Activated B cell treated with CpG ODN at 0.5 μM for 24 hours (primary cell): ENCODE measurements at places on chromosomes 4 and X. TPM values are rescaled to one million over a fixed set of nuclear protein-coding genes. Genes with fewer than 3 reads are reported as not detected.

Gene EFHC2
- total RNA-seq, result not detected in 2 replicates

Gene PAGE4
- not detected in 2 replicates for total RNA-seq

Gene GPM6B
- total RNA-seq, result not detected in 2 replicates

DNA sequence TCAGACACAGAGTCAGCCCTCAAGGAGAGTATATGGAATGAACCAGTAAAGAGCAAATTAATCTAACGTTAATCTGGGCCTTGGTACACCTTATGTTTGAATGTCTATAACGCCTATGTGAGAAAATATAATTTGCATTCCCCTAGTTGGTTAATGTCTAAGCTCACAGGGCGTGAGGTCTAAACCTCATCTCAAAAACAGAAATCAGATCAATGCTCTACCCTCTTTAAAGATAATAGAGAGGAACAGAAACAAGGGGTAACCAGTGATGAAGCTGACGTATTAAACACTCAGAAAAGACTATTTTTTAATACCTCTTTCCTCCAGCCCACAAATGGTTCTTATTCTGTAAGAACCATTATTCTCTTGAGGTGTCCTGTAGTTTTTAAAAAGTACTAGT lies 369.2 kb upstream of the NOCT start:
- DNase-seq, result no peak

DNA sequence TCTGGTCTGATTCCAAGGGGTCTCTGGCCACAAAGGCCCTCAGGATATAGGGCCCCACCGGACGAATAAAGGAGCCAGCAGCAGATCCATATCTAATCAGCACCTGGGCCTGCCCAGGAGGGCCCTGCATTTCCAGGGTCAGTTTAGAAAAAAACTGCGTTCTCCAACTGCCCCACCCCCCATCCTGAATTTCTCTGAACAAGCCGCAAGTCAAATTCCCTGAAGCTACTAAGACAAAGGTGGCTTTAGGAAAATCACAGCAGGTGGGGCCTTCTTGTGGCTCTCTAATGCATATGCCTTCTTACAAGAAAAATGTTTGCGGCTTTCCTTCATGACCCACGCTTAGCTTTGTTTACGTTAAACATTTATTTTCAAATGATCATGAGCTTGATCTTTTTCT lies 76.6 kb downstream of the MBNL3 start:
- DNase-seq, result no peak

DNA sequence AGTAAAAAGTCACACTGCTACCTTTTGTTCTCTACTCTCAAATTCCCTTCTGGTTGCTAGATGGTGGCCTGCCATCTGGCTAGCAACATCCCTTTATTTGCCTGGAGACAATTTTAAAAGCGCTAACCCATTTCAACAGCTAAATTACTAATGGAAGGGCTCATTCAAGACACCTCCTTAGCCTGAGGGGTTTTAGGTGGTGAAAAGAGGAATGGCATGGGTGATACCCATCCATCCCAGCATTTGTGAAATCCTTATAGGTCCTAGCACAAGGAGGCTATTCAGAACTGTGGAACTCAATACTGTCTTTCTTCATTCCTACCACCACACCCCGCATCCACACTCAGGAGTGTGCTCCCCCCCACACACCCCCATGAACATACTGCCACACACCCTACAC lies 33.5 kb downstream of the ARHGEF9 start:
- no peak for DNase-seq

DNA sequence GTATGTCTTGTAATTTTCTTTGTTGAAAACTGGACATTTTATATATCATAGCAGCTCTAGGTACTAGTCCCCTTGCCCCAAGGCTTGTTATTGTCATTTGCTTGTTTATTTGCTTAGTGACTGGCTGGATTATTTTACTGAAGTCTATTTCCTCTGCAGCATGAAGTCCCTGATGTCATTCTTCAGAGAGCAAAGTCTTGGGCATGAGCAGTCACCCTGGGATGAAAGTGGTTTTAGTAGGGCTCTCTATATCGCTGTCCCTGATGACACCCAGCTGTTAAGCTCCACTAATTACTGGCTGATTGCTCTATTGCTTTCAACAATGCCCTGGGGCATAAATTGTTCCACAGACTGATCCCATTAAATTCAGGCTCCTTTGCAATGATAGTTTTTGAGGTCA lies 113.5 kb upstream of the USP9X start:
- no peak for DNase-seq

DNA sequence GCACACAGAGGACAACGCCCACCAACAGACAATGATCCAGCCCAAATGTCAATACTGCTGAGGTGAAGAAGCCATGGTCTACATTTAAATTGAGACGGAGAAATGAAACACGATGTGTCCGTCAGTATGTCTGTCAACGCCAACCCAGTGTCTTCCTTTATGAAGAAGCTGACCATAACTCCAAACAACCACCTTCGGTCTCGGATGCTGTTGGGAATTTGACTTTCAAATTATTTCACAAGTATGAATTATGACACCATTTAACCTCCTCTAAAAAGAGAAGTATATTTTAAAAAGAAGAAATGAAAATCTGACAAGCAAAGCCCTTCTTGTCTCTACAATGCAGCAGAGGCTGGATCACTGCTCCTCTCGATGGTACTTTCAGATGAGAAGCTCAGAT lies 123.7 kb upstream of the MAP3K15 start:
- DNase-seq, result no peak

DNA sequence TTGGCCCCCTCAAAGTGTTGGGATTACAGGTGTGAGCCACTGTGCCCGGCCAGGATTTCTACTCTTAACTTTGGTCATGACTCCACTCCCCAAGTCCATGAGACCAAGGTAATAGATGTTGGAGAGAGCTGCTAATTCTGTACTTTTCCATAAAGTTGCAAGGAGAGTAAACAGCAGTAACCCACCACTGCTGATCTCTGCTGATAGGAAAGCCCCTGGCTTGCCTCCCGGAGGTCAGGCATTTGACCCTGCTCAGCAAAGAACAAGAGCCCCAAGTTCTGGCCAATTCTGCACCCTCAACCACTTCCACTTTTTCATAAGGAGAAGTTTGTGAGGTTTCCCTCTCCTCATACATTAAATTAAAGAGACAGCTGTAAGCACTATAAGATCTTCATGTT lies 143.0 kb downstream of the RASL11B start:
- no peak for DNase-seq

DNA sequence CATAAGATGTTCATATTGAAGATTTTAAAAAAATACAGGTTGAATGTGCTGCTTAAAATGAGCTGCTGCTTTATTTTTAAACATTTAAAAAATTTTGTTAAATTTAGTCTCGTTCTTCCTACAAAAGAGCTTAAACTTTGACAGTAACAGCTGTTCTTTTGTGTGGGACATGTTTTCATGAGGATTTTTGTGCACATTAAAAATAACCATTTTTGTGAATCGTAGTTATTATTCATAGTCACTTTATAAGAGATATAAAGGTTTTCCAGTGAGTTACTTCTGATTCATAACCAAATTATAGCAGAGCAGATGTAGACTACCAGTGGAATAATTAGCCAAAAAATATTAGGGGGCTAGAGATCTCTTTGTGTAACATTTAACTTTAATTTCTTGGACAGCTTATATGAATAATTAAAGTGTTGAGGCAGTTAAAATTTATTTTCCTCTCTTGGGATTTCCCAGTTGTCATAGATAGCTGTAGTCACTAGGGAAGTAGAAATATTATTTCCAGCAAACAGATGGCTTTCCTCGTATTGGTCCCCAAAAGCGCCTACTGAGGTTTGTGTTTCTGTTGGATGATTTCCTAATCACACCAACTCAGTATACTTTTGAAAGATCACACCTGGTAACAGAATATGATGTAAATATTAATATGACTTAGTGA lies 24.2 kb downstream of the RBPJ start:
- no peak for DNase-seq
